ENCODE measurements at places on chromosomes 13 and 19.

DNA sequence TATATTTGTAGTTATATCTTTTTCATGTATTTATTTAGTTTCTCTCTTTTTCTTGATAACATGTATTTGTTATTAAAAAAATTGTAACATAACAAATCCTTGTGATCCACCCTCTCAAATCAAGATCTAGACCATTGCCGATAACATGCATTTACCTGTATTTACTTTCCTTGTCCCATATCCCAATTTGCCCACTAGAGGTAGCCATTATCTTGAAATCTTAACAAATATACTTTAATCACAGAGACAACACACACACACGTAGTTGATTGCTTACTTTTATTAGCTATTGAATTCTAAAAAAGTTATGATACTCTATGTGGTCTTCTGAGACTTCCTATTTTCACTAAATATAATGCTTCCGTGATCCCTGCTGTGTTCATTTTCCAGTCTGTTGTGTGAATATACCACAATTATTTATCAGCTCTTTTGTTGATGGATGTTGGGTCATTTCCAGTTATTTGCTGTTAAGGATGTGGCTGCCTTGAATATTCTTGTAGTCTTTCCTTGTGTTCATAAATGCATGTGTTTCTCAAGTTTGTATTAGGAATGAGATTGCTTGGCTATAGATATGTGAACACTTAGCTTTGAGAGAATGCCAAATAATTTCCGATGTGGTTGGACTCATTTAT is 31.3 kb upstream of the ZMYM2 start:
- no peak for DNase-seq

DNA sequence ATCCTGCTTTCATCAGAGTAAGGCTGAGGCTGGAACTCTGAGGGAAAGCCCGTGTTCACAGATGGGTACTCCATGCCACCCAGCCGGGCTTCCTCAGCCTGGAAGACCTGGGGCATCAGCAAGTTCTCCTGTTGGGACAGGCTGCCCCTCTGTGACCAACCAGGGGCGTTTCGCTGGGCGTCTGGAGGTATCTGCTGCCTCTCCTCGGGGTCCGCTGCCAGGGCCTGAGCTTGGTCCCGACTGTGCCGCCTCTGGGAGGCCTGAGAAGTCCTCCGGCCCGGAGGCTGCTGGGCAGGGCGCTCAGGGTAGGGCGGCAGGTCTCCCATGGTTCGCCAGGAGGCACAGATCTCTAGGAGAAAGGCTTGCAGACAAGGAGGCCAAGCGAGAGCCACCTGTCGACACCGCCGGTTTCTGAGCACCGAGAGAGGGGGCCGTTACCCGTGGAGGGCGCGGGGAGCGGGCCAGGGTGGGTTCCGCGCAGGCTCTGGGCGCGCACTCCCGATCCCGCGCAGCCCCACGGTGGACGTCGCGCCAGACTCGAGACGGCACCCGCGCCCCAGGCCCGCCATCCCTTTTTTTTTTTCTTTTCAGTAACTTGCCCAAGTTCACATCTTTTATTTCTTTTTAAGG is at the start of gene RSPH6A:
Gene RSPH6A, minus strand, starts transcription at position 458 of the 630 bp plus-strand sequence. Its CDS starts 132 bp downstream, at position 326.
- no peak for DNase-seq

DNA sequence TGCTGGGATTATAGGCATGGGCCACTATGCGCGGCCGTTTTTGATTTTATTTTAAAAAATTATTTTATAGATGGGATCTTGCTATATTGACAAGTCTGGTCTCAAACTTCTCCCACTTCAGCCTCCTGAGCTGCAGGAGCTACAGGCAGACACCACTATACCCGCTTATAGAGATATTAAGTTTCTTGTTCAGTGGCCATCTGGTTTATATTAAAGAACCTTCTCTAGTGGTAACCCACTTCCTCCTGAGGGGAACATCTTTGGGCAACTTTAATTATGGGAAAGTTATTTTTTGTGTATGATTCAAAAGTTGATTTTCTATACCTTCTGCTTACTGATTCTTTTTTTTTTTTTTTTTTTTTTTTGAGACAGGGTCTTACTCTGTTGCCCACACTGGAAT is 172.7 kb downstream of the KLF5 start:
- DNase-seq: no peak

DNA sequence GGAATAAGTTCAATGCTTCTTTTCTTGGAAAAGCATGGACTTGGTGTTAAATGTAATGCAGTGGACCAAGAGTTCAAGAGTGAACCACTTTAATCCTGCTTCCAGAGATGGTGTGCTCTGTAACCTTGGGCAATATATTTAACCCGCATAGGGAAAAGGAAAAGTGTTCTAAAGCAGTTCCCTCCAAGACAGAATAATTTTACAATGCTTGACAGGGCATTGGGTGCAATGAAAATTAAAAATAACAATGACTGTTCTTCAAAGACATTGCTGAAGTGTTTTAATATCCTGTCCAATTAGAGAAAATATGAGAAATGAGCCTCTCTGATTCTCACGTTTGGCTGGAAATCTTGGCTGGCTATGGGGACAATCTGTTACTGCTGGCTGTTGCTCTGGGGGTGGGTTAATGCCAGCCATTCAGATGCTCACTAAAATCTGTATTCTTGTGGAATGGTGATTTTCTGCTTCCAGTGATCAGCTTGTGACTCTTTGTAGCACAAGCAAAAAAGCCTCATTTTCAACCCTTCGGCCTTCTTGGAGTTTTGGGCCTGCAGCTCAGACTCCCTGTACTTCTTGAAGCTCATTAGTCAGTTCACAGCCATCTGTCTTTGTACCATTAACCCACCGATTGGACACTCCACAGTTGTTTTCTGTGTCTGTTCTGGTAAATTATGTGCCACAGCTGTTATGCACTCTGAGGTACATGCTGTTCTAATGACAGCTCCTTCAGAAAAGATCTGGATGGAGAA is 310.6 kb downstream of the LMO7 start:
- no peak for DNase-seq

GRCh38 chr19:38386300-38386970 is 1.4 kb downstream of the GGN start:
- no peak for DNase-seq

DNA sequence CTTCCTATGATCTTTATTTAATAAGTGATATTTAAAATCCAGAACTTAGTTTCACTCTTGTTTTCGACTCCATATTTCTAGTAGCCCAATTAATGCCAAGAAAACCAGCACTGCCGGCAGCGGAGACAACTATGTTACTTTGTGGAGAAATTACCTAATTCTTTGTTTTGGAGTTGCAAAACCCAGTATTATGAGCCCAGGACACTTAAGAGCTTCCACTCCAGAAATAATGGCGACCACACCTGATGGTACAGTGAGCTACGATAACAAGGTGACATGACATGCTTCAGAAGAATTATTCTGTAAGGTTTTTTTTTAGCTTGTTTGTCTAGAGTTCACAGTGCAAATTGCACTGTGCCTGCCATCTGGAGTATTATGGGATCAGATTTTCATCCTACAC is 136.4 kb downstream of the ZAR1L start:
- no peak for DNase-seq

GRCh38 chr13:97490702-97491307 is 56.8 kb downstream of the RAP2A start:
- DNase-seq: no peak

Measured in activated naive CD8-positive, alpha-beta T cell treated with anti-CD3 and anti-CD28 coated beads, Interleukin-2, amount 50 U/mL, for 16 hours (primary cell).